ENCODE measurements at places on chromosomes 12 and 14.

DNA sequence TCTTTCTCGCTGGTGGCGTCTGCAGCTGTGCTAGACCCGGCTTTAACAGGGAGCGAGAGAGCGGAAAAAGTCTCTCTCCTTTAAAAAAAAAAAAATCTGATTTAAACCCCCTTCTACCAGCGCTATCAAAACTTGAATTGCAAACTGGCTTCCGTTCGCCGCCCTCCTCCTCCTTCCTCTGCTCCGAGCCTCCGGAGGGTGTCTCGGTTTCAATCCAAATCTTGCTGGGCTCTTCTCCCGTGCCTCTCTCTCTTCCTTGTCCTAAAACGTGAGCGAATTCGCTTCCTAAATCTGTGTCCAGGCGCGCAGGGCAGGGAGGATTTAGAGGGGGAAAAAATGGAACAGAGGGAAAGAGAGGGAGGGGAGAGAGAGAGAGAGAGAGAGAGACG lies 272 bp downstream of the TBX3 start:
- DNase-seq: no peak

DNA sequence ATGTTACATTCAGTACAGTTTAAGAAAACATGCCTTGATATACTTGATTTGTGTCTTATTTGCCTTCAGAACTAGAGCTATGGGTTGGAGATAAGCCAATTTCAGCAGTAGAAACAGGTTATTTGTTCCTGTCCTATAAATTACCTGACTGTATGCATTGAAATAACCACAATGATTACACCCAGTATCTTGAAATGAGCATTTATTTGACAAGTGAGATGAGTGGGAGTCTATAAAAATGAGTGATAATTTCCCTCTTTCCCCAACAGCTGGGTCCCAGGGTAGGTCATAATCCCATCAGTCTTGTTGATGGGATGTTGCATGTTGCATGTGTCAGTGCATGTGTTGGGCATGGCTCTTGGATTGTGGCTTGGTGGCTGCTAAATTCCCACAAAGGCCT lies 3.7 kb downstream of the TAS2R42 start:
- no peak for DNase-seq

GRCh38 chr12:84760091-84760865 lies 152.3 kb downstream of the SLC6A15 start:
- DNase-seq: no peak

GRCh38 chr12:46516933-46517578 lies 144.5 kb upstream of the SLC38A2 start:
- no peak for DNase-seq

DNA sequence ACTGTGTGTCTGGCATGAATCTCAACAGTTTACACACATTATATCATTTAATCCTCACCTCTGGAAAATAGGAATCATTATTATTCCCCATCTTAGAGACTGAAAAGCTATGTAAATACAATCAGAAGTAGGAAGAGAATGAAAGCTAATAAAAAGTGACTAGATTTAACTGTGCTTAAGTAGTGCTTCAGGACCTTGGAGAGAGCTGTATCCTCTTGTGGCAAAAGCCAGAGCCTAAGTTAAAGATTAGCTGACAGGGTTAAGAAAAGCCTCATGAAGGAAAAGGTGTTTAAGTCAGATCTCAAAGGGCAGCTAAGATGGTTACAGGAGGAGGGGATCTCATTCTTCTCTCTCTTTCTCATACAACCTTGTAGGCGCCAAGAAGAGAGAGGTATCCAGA lies 65.3 kb upstream of the TMEM233 start:
- DNase-seq: no peak

GRCh38 chr14:51862176-51862796 lies 1.9 kb downstream of the GNG2 start:
- DNase-seq: no peak

DNA sequence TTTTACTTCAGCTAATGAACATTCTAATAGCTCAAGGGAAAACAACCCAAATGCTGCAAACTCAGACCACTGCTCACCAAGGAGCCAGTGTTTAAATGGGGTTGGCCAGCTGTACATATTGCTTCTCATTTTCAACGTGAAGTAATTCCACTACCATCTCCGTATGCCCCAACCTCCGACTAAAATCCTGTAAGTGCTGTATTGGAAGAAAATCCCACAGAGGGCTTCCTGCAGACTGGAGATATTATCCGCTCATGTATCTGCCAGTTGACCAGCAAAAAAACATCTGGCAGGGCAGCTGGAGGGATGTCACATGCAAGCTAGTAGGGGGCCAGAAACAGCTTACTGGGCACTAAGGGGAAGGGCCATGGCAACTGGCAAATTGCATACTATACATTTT lies 485.0 kb downstream of the SNAPC1 start:
- no peak for DNase-seq

GRCh38 chr12:2256915-2257314 lies 204.1 kb downstream of the CACNA1C start:
- no peak for DNase-seq

- no peak for DNase-seq
Measured at GRCh38 chr12:3076730-3077571, at the start of gene TSPAN9. Gene TSPAN9 (plus strand): TSS chr12:3077379. CDS start chr12:3201194, 123,815 bp downstream.

GRCh38 chr14:89811954-89812575 lies 142.5 kb downstream of the EFCAB11 start:
- DNase-seq: no peak

GRCh38 chr12:80041071-80041470 lies 58.3 kb upstream of the OTOGL start:
- no peak for DNase-seq

- no peak for DNase-seq
Measured at GRCh38 chr12:8076366-8076765, 5.7 kb upstream of the NECAP1 start.

DNA sequence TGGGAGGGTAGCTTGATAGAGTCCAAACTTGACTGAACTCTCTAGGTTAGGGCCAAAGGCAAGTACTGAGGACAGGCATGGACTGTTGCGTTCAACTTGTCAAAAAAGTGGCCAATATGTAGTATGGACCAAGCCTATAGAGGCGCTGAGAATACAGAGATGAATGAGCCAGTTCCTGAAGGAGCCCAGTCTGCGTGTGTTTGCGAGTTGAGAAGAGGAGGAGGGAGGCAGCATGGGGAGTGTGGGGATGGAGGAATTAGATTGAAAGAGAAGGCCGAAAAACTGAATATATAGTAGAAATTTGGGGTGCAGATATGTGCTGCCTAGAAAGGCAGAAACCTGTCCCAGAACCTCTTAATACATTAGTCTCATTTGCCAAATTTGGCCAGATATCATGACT lies 412.4 kb downstream of the PCNX1 start:
- DNase-seq: peak; percentile 26

GRCh38 chr12:120453060-120453750 lies 7.0 kb downstream of the GATC start:
- DNase-seq: no peak

DNA sequence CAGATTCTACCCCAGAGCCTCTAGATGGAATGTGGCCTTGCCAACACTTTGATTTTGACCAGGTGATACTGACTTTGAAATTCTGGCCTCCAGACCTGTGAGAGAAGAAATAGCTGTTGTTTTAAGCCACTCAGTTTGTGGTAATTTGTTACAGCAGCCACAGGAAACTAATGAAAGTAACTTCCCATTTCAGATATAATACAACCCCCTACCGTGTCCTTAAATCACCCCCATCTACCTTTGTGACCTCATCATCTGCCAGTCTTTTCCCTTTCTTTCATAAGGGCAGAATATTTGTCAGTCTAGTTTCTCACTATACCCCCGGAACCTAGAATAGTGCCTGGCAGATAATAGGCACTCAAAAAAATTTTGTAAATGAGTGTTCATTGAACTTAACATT lies 39.6 kb downstream of the PPP4R4 start:
- DNase-seq: no peak

GRCh38 chr12:52517888-52518287 lies 2.3 kb downstream of the KRT5 start:
- DNase-seq: no peak

GRCh38 chr12:3744229-3744901 lies 8.5 kb downstream of the CRACR2A start:
- no peak for DNase-seq

All from COR-L47 (cell line).